ENCODE measurements at places on chromosomes 16 and 17. TPM values are rescaled to one million over a fixed set of nuclear protein-coding genes. Genes with fewer than 3 reads are reported as not detected.

DNA sequence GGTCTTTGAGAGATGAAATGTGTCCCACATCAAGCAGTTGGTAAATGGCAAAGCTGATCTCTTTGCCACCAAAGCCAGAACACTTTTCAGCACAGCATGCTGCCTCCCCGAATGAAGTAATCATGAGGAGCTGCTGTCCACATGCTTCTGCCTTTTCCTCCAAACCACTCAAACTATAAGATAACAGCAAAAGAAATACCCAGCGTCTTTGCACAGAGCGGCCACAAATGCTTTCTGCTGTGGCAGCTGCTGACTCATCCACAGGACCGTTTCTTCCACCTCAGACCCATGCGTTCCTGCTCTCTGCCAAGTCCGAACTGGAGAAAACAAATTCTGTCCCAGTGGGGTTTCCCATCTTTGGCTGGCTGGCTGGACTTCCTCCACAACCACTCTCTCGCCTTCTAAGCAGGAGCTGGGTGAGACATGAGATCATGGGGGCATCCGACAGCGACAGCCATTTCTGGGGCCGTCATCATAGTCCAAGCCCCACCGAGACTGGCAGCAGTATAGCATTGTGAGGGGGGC is 27.1 kb downstream of the TBC1D3B start:
- H3K36me3 ChIP-seq = no peaks in the 10 kb centered on the region
- peak; percentile 15 for DNase-seq

SLC43A2 gene
- 17.2 TPM for total RNA-seq

DNA sequence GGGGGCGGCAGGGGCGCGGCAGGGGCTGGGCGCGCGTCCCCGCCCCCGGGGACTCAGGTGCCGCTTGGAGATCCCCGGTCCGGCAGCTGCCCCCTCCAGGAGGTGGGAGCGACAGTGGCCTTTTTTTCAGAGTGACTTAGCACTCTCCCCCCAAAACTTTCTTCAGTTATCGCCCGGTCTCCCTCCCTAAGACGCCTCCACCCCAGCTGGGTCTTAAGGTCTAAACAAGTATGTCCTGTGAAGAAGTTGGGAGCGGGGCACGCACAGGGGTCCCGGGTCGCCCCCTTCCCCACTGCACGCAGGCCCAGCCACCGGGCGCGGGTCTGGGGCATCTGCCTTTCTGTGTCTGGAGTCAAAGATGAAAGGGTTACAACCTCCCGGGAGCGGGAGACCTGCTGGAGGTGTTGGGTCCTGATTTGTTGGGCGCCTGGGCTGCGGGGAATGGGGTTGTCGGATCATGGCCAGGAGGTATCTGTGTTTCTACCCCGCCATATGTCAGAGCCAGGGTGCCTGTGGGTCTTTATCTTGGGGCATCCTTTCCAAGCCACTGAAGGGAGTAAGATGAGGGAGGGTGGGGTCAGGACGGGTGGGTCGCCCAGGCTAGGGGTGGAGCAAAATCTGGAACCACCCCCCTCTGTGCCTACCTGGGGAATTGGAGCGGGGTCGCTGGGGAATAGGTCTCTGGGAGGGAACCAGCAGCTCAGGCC is 757 bp downstream of the FMNL1 start:
- H3K36me3 ChIP-seq = no peaks in the 10 kb centered on the region
- no peak for DNase-seq
- peaks cover 32% of the 10 kb centered on the region for H3K27me3 ChIP-seq
- H3K27ac ChIP-seq = no peak overlapping the region
- peak overlapping the region; percentile 21 for H3K4me3 ChIP-seq

DNA sequence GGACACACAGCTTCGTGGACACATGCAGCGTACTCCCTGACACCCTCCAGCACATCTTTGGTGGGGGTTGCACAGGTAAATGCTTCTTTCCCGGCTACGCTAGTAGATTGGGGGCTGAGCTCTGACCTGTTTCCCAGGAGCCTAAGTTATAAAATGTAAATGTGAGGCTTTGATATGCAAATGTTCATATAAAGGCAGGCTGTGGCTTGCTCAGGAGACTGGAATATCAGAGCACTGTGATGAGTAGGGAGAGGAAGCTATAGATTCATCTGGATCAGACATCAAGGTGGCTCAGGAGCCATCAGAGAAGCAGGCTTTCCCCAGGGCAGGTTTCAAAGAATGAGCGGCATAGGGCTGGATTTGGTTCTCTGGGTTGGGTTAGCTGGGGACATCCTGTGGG is 3.4 kb upstream of the ETV4 start:
- H3K36me3 ChIP-seq = no peaks in the 10 kb centered on the region
- no peak overlapping the region for H3K27ac ChIP-seq
- no peak for DNase-seq
- peaks cover 24% of the 10 kb centered on the region for H3K27me3 ChIP-seq
- peaks cover 29% of the 10 kb centered on the region for H3K4me1 ChIP-seq
- H3K4me3 ChIP-seq = no peak overlapping the region

- H3K27me3 ChIP-seq = no peaks in the 10 kb centered on the region
- no peaks in the 10 kb centered on the region for H3K36me3 ChIP-seq
- no peak overlapping the region for H3K4me3 ChIP-seq
- peaks cover 4% of the 10 kb centered on the region for H3K4me1 ChIP-seq
- no peak overlapping the region for H3K27ac ChIP-seq
These were observed 14.7 kb downstream of the TPPP3 start for GRCh38 chr16:67378642-67379041.

ANKRD40CL gene
- total RNA-seq = not detected

All from spinal cord (tissue), 10 donors.